ENCODE measurements at places on chromosomes 11 and 22.

DNA sequence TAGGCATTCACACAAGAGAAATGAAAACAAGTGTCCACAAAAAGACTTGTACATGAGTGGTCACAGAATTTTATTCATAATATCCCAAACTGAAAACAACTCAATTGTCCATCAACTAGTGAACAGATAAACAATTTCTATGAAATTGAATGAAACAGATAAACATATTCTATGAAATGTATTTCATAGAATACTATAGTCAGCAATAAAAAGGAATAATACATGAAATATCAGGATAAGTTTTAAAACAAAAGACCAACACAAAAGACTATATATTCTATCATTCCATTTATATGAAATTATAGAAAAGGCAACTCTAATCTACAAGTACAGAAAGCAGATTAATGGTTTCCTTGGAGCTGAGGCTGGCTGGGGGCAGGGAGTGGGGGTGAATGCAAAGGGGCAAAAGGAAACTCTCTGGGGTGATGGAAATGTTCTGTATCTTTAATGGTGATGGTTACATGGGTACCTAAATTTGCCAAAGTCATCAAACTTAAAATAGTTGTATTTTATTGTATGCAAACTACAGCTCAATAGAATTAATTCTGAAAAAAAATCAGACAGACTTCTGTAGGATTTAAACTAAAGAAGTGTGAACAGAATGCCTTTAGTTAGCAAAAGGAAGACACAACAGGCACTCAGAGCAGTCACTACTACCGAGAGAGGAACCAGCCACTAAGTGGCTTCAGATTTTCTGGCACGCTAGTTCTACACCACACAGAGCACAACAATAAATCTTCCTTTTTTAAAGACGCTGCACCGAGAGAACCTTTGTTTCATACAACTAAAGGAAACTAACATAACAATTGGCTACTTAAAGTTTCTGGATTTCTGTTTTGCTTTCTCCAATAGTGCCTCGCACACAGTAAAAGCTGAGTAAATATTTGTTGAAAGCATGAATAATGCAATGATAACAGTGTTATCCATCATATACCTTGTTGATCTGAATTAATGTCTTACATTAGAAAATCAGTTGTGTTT, 15.4 kb downstream of the CCDC34 start:
- DNase-seq: no peak

DNA sequence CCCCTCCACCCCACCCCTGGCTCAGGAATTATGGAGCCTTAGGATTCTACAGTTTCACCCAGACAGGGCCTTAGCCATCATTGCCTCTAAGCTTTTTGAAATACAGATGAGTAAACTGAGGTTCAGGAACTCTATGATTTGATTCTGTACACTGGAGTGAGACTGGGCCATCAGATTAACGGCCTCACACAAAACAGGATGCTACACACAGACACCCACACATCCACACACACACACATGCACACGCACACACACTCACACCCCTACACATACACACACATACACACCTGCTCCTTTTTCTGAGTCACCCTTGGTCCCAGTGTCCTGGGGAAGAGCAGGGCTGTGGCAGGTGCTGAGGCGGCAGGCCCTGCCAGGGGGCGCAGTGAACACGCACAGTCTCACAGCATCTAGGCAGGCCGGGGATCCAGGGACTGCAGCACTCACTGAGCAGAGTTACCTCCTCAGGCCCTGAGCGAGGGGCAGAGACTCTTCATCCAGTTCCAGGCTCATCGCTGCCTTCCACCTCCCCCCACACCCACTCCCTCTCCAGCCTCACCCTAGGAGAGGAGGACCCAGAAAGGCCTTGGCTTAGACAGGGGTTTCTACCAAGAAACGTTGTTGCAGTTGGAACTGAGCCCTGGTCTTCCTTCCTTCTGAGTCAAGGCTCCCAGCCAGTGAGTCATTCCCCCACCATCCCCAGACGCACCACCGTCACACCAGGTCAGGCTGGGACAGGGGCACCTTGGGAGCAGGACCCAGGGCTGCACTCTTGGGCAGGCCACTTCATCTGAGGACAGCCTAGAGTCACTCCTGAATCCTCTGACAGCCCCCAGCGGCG, 89.8 kb upstream of the PARVA start:
- no peak for DNase-seq

DNA sequence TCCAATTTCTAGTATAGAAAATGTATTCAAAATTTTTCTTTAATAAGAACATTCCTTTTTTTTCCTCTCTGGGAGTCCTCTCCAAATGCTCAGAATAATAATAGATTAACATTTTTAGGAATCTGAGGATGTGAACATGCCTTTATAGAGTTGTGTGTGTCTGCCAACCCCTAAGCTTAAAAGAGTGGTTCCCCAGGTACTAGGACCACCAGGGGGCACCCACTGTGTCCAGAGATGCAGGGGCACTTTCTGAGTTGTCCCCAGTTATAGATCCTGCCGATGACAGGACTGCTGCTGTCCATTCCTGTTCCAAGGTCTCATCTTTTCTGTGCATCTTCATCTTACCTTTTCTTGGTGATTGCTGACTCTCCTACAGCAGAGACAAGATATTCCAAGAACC, 27.0 kb upstream of the MICAL2 start:
- DNase-seq: peak; percentile 44

GRCh38 chr11:128731041-128731663, 37.3 kb downstream of the FLI1 start:
- no peak for DNase-seq

GRCh38 chr11:61973476-61974162, 6.2 kb upstream of the FTH1 start:
- DNase-seq: no peak

- DNase-seq: no peak
Observed at GRCh38 chr11:115959081-115959486, 454.9 kb upstream of the CADM1 start.

DNA sequence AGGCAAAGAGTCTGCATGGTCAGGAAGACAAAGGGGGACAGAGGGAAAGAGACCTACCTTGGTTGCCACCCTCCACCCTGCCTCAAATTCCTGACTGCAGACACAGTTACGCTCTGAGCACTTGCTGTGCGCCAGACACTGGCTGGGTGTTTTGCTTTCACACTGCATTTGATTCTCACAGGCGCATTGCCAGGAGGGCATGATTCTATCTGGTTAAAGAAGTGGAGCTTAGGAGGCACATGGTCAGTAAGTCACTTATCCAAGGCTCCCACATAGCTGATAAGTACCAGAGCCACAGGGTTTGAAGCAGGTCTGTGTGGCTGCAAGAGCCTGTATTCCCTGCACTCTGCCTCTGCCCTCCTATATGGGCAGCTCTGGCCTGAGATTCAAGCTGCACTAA, 103.9 kb downstream of the TIMP3 start:
- DNase-seq: peak; percentile 92

DNA sequence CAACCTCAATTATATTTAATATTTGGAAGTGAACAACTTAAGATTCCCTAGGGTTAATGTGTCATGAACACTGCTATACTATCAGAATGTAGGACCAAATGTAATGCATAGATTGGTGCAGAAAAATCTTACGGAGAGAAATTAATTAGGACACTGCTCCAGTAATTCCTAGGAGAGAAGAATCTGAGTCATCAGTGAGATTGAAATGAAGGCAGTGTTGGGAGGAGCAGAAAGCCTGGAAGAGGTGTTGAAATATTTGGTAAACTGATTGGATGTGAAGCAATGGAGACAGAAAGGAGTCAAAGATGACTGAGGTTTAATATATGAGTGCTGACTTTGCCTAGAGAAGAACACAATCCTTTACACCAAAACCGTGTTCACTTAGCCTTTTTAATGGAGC, 836.0 kb downstream of the FAM181B start:
- DNase-seq: no peak

DNA sequence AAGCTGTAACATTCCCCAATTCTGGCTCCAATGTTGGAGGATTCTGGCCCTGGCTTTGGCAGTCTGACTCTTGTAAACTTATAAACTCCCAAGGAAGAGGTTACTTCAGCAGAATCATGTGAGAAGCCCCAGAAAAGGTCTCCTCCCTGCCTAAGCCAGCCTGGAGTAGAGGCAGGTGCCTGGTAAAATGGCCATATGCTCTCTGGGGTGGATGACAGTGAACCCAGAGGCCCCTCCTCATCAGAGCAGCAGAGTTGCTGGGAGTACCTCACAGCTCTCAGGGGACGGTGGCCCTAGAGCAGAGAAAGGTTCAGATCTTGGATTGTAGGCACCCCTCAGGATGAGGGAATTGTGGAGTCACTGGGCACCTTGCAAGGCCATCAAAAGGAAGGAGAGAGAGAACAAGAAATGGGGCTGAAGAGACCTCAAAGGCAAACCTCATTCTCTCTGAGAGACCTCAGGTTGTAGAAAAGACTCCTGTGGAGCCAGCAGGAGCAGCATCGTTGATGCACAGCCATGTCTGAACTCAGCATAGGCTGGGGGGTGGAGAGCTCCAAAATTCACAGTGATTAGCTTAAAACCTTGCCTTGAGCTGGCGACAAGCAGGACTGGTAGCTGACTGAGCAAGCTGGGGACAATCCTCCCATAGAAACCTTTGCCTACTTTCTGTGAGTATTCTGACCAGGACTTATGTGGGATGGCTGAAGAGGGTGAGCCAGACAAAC, 4.9 kb upstream of the P2RY6 start:
- DNase-seq: no peak

DNA sequence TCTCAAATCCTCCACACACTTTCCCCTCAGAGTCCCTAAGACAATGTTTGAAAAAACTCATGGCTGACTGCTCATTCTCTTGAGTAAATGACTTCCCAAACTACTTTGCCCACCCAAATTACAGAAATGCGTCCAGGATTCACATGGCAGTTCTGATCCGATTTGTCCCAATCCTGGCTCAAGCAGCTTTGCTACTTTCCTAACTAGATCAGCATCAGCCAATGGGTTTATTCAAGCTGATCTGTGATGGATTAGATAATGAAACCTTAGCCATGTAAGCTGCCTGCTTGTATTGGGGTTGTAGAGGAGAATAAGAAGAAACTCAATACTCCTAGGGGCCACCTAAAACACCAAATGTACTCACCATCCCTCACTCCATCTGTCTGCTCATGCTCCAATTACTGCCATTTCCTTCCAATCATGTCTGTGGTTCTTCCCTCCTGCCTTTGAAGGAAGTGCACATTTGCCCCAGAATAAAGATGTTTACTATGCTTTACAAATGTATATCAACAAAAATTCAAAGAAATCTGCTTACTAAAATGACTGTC, 6.9 kb downstream of the RBFOX2 start:
- no peak for DNase-seq

DNA sequence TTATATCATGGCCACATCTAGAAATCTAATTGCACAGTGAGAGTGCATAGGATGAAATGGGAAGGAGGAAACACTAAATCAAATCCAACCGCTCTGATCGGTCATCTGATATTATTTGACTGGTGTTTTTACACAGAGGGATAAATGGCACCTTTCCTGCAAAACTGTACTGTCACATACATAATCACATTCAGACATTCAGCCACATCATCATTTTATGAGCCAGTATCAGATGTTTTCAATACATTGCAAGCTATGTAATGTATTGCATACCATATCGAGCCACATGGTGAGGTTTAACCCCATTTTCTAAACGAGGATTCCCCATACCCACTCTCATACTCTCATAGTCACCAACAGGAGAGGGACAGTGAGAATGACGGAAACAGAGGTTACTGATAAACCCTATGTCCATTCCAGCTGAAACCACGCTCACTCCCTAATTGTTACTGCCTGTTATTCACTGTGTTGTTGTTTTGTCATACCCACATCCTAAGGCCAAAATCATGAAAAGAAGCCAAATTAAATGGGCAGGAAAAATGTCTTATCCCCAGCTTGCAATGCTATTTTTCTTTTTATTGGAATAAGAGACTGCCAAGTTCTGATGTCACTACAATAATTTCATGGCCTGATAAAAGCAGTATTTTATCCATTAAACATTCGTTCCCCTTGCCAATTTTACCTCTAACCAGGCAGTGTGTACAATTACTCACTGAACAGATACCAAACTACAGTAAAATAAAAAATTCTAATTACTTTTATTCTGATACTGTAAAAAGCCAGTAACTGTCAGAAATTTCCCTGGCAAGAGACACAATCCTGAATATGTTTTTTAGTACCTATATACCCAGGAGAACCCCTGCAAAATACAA, 9.0 kb downstream of the CDON start:
- no peak for DNase-seq

DNA sequence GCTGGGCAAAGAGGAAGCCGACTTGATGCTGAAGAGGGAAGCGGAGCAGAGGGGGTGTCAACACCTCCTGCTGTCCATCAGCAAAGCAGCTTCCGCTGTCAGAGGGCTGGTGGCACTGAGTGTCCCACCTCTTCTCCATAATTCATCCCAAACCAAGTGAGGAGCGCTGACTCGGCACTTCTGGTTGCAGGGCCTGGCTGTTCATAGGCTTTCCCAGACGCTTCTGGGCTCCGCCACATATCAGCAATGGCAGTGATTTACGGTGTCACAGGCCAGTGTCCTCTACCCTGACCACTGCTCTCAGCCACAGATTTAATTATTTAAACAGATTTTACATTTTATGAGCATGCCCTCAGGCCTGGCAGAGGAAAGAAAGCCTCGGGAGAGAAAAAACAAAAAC, 70.1 kb upstream of the TENM4 start:
- no peak for DNase-seq

- no peak for DNase-seq
Observed at GRCh38 chr11:30683176-30683575, 97.0 kb upstream of the MPPED2 start.

DNA sequence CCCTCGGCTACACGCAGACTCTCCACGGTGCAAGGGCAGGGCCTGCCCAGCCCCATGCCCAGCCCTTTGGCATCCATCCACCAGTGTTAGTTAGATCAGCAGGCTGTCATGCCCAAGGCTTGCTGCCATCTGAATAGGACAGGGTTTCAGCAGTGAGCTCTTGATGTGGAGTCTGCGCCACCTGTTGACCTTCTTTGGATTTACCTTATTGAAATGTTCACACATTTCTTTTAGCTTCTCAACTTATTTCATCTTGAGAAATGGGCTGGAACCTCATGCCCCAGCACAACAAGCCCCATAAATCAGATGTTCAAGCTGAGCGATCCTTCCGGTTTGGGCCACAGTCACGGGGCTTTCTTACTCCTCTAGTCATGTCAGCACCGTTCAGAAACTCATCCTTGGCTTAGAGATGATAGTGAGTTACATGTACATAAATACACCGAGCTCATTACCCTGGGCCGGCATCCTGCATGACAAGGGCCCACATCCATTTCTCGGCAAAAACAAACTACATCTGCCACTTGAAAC, 61.7 kb downstream of the PARVB start:
- DNase-seq: peak; percentile 95

DNA sequence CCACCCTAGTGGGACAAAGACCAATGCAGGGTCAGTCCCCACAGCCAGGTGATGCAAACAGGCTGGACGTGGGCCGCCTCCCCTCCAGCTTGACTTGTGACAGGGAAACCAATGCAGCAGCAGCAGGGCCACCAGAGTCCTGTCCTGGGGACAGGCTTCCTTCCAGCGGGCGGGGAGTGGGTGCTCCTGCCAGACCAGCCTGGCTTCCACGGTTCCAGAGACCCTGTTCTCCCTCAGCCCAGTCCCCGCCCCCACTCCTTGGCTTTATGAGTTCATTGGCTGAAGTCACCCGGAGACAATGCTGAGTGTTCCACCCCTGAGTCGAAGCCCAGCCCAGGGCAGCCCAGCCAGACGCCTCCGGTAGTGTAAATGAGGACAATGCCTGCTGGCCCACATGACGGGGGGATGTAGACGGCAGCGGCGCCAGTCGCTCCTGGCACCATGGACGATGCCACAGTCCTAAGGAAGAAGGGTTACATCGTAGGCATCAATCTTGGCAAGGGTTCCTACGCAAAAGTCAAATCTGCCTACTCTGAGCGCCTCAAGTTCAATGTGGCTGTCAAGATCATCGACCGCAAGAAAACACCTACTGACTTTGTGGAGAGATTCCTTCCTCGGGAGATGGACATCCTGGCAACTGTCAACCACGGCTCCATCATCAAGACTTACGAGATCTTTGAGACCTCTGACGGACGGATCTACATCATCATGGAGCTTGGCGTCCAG, at the start of gene TSSK2:
TSSK2 (plus strand) TSS at position 350 of the 726 bp plus-strand sequence; CDS start at position 442, 92 bp downstream.
- DNase-seq: no peak

All from hematopoietic multipotent progenitor cell treated with erythropoietin and hydrocortisone succinate and interleukin-3 and kit ligand, for 8 days (in vitro differentiated cells).